ENCODE measurements at places on chromosomes 2 and 18. TPM values are rescaled to one million over a fixed set of nuclear protein-coding genes. Genes with fewer than 3 reads are reported as not detected.

The SERPINB3 gene
- not detected for total RNA-seq

The EIF4E2 gene
- total RNA-seq = 90.5 TPM

The CAB39 gene
- 40.8 TPM for total RNA-seq

The TMEFF2 gene
- 46.8 TPM for total RNA-seq

The HRH4 gene
- total RNA-seq = not detected

The OSR1 gene
- total RNA-seq = 6.1 TPM

The LONRF2 gene
- total RNA-seq = 0.26 TPM

The ESCO1 gene
- total RNA-seq = 14.6 TPM

The REG1B gene
- total RNA-seq = not detected

The RGPD3 gene
- not detected for total RNA-seq

The CDH2 gene
- total RNA-seq = 83.8 TPM
